PC-9 (cell line): ENCODE measurements at places on chromosomes 6 and 20.
A peak's percentile ranks its signal among the peaks of the same experiment; 100 is the strongest.

- no peak for DNase-seq
These were observed 176.8 kb downstream of the BMP2 start for GRCh38 chr20:6944292-6944691.

DNA sequence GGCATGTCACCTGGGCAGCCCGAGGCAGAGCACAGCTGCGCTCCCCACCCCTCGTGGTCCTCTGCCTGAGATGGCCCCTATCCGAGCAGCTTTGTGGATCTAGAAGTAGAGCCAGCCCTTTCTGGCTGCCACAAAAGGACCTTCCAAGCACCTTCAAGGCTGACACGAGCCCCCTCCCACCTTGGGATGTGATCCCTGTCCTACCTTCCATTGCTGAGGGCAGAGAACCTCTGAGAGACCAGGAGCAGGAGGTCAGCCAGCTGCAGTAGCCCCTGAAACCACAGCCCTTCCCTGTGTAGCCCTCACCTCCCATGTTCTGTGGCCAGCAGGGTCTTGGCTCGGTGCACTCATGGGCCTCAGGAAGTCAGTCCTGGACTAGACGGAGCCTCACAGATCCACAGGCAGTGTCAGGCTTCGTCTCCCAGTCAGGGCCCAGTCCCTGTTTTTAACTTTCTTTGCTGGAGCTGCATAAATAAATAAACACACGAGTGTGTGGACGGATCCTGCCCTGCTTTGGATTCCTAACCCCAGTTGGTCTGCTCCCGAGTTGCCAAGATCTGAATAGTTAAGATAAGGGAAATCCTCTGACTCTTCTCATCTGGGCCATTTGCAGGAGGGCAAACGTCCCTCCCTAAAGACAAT, 507.7 kb downstream of the PREX1 start:
- no peak for DNase-seq

DNA sequence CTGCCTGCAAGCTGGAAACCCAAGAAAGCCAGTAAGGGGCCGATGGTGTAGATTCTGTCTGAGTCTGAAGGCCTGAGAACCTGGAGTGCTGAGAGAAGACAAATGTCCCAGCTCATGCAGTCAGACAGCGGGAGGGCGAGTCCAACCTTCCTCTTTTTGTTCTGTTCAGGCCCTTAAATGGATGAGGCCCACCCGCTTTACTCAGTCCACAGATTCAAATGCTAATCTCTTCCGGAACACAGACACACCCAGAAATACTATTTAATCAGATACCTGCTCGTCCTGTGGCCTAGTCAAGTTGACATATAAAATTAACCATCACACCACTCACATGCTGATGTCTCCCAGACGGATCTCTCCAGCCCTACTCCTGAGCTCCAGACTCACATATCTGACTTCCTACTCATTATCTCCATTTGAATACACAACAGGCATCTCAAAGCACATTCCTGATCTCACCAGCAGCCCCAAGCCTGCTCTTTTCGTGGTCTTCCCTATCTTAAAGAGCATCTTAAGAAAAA, 26.7 kb upstream of the SRC start:
- peak; percentile 56 for DNase-seq

DNA sequence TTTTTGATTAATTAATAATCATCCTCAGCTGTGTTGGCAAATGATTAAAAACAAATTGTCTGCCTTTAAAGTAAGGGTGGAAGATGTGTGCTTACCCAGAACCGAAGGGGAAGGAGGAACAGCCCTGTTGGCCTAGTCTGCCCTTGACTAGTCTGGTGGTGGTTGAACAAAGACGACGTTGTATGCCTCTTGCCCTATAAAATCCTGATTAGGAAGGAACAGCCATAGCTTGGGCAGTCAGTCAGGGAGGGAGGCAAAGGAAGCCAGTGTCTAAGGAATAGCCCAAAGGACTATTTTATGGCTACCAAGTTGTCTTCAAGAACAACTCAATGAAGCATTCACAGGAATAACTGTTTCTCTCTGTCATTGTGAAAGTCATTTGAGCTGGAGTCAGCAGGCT, 70.7 kb downstream of the PRDM1 start:
- DNase-seq, result no peak

- no peak for DNase-seq
These were observed 66.7 kb downstream of the VEGFA start for GRCh38 chr6:43836507-43837240.

DNA sequence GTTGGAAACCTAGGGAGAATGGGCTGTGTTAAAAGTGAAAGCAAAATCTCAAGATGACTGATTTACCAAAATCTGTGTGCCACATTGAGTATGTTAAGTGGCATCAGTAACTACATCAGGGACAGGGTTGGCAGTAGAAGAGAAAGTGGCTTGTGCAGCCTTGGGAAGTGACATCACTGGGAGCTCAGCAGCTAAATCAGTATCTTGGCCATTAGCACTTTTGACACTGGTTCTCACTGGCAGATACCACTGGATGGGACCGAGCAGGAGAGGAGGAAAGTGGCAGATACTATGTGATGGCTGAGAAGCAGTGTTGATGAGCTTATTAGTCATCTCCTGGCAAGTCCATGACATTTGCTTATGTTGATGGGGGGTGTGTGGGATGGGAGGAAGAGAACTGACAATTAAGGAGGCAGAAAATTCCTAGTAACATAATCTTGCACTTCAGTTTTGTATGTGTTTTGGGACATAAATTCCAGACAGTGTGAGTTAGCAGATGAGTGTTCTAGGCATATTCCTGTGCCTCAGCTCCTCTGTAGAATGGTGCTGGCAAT, 322.2 kb downstream of the SOX4 start:
- no peak for DNase-seq
